ENCODE measurements at places on chromosomes 1 and 21.

DNA sequence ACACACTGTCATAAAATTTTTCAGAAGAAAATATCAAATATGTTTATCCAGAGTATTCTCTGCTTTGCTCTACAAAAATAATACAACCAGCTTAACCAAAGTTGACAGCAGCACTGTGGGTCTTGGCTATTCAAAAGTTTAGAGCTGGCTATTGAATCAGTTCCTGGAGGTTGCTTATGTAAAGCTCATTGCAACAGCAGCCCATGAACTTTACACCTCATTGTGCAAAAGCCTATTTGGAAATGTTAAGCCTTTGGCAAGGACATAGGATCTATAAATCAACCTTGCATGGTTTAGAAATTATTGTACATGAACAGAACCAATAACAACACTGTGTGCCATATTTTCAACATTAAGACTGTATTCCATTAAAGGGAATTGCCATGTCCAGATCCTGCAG lies 714.9 kb downstream of the ADGRL2 start:
- no peak for DNase-seq

- no peak for DNase-seq
Observed at GRCh38 chr1:84985365-84985764, 11.5 kb downstream of the MCOLN2 start.

- DNase-seq = no peak
Observed at GRCh38 chr1:7366955-7367665, 404.0 kb upstream of the VAMP3 start.

DNA sequence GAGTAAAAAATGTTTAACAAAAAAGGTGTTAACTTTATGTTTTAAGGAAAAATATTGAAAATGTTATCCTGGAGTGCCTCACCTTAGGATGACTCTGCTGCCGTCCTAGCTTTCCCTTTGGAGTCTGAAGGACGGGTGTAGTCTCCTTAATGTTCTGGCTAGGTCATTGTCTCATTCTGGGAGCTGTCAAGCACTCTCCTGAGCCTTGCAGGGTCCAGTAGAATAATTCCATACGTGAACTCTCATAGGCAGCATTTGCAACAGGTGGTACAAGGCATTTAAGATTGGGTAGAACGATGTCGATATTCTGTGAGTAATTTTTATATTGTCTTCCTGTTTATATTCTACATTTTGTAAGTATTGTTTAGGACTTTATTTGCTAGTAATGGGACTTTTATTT lies 283.6 kb upstream of the C1orf105 start:
- no peak for DNase-seq

GRCh38 chr1:201401700-201402099 lies 2.6 kb upstream of the LAD1 start:
- DNase-seq = no peak

DNA sequence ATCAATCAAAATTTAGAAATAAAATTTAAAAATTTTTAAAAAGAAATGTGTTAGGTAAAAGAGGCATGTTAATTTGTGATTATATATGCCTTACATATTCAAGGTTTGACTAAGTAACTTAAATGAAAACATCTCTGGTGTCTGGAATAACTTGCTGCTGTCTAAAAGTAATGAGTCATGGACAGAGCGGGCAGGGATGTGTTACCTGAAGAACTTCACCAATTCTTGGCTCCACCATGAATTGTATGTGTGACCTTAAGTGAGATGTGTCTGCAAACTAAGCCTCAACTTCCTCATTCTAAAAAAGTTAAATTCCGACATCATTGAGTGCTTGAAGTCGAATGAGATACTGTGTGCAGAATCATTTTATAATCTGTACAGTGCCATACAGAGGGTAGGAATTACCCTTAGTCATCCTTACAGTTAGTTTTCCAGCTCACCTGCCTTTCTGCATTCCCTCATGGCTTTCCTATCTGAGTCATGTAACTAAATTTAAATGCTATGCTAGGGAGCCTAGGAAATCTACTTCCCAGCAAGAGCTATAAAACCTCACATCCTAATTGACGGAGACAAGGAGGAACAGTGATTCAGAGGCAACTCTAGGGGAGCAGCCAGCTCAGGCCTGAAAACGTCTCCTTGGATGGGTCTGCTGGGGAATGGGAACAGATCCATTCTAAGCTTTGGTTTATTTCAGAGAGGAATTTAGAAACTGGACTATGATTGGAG lies 100.7 kb upstream of the TSPAN2 start:
- DNase-seq = no peak

DNA sequence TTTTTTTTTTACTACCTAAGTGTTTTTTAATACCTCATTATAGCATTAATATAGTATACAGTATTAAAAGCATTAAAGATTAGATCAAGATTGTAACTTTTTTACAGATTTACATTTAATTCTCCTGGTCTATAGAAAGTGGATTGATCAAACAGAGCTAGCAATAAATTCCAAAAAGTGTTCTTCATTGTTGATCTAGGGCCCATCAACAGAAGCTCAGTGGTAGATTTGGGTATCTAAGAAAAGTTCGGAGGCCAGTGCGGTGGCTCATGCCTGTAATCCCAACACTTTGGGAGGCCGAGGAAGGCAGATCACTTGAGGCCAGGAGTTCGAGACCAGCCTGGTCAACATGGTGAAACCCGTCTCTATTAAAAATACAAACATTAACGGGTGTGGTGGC lies 12.5 kb downstream of the NUP210L start:
- DNase-seq = no peak

DNA sequence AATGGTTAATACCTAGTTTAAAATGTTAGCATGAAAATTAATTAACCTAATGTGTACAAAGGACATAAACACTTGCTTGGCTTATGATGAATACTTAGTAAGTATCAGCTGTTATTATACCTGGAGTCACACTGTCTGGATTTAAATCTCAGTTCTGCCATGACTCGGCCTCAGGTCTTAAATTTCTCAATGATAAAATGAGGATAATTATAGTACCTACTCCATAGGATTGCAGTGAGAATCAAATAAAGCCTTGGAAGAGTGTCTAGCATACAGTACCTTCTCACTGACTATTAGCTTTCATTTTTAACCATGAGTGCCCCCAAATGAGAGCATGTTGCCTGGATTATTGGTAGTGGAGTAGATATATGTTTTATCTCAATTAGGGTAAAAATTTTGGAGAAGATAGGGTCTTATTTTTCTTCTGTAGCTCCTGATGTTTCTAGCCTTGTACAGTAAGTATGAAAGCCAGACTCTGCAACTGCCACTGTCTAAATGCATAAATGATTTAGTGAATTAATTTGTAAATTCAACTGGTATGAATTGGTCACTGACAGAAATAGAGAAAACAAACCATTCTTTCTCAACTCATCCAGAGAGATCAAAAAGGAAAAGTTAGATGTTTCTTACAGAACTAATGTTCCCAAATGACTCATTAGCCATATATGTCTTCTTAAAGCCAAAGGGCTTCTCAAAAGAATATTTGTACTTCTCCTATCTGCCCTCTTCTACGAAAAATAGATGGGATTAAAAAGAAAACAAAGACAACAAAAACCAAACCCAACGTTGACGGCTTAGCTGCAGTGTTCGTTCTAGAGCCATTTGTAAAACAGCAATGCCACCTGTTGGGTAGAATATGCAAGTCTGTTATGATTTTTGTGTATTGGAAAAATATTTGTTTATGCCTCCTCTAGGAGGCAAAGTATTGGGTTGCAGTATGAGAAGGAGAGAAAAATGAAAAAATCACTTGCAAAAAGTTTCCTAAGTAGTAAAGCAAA lies 53.8 kb upstream of the MROH9 start:
- no peak for DNase-seq

DNA sequence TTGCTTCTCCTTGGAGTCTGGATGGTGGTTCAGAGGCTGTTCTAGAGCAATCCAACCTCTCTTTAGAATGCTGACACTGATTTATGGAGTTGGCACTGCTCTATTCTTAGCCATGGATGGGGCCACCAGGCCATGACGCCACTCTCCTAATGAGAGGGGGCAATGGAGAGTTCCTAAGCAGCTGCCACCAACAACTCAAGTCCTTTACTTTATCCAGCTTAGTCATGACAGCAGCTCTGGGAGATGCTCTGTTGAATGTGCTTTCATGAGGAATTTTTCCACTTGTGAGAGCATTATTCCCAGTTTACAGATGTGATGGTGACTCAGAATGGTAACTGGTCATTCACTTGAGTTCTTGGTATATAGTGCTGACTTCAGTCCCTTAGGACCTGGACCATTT lies 366.3 kb downstream of the HHAT start:
- DNase-seq = no peak

DNA sequence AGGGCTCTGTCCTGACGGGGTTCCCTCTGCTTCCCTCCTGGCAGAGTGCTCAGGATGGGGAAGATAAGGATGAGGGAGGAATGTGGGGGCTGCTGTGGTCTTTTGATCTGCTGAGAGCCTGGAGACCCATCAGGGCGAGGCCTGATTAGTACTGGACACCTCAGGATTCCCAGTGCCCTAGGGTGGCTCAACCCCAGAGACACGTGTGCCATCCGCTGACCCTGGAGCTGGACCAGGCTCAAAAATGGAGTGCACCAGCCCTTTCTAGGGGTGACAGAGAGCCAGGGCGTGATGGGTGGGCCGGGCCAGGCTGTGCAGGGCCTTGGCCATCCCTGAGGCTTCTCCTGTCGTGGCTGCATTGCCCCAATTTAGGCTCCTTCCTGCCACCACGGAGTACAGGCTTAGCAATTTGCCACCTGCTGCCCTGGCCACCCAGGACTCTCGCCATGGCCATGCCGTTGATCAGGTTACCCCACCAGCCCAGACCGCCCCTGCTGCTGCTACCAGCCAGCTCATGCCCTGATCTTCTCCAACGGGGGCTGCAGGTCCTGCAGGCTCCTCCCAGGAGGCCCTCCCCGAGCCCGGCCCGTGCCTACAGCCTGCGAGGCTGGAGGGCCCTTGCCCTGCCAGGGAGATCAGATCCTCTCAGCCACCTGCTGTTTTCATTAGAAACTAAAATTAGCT lies 9.5 kb downstream of the WNT4 start:
- no peak for DNase-seq

DNA sequence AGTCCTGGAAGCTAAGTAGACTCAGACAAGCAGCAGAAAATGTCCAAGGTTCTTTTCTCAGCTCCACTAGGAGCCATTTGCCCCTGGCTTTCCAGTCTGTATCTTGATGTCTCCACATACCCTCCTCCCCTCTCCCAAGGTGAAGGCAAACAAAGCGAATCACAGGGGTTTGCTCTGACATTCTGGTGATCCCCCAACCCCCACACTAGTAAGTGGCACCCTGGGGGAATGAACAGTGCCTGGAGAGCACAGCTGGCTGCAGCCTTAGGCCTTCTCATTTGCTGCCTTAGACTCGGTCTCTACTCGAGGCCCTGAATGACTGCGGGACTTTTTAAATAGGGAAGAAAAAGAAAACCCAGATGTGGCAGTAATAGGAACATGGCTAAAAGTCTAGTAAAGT lies 15.3 kb downstream of the ERI3 start:
- no peak for DNase-seq

- DNase-seq = no peak
Observed at GRCh38 chr1:194629011-194629410, 1442.6 kb upstream of the B3GALT2 start.

DNA sequence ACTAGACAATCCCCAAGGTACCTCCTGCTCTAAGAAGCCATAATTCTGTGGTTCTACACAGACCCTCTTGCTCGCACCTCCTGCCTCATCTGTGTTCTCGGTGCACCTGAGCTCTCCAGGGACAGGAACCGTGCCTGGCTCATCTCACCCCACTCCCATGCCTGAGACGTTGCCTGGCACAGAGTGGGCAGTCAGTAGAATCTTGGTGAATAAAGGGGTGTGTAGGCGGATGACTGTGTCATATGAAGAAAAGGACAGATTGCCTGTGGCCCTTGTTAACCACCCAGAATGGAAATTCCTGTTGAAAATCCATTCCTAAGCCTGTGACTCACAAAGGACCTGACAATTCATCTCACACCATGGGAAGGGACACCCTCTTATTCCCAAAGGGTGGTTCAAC lies 92.9 kb downstream of the KCNN3 start:
- no peak for DNase-seq

DNA sequence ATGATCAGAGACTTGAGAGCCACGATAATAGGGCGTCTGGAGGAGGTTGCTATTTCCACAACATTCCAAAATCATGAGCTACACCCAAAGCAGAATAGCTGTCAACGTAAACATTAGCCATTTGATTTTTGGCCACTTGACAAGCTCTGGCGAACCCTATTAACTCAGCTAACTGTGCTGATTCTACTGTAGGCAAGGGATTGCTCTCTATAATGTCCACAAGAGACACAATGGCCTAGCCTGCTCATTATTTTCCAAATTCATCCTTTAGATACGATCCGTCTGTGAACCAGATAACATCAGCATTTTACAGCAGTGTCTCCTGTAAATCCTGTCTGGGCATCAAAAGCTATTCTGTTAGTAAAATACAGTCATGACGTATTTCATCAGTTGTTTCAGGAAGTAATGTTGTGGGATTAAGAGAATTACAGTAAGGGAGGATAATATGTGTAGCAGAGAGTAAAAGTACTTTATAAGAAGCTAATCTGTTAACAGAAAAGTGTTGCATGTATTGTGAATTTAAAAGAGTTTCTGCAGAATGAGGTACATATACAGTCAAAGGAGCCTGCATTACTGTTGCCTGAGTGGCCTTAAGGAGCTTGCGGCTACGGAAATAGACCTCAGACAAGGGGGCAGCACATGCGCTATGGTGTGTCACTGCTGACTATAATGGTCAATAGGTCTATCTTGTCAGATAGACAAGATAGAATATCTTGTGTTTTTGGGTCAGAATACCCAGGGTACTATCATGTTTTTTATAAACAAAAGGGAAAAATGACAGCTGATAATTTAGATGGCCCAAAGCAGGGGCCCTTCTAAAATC lies 44.9 kb upstream of the TINAGL1 start:
- DNase-seq = no peak

DNA sequence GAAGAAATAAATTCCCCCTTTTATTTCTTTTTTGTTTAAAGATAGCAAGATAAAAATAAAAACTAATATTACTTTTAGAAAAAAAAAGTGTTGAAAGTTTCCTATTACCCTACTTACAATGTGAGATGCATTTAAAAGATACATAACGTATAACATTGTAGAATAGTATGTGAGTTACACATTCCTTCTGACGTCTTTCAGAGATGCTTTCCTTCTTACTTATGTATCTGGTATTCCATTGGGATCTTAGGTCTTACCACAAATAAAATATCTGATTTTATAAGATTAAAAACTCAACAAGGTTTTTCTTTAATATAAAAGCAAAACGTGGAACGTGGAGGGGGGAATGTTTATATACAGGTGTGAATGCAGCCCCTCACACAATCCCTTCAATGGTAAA lies 147.2 kb upstream of the ETS2 start:
- DNase-seq = no peak

- no peak for DNase-seq
Observed at GRCh38 chr1:34131396-34132160, 33.5 kb downstream of the CSMD2 start.

DNA sequence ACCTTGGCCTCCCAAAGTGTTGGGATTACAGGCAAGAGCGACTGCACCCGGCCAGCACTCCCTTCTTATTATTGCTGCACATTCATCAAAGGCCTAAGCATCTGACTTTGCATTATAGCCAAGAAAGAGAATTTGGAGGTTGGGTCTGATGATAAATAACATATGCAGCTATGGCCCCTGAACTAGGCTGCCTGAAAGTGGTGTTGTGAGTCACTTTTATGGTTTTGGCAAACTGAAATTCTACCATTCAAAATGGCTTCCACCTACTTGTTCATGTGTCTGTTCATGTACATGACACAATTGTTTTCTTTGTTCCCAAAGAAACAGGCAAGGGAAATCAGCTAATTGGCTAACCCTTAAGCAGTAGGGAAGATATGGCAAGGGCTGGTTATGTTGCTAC lies 25.0 kb upstream of the UAP1 start:
- no peak for DNase-seq

GRCh38 chr21:38363693-38364092 lies 106.9 kb downstream of the KCNJ15 start:
- no peak for DNase-seq

All from upper lobe of right lung (tissue), 1 donor.